ENCODE measurements at places on chromosomes 16 and 17.

DNA sequence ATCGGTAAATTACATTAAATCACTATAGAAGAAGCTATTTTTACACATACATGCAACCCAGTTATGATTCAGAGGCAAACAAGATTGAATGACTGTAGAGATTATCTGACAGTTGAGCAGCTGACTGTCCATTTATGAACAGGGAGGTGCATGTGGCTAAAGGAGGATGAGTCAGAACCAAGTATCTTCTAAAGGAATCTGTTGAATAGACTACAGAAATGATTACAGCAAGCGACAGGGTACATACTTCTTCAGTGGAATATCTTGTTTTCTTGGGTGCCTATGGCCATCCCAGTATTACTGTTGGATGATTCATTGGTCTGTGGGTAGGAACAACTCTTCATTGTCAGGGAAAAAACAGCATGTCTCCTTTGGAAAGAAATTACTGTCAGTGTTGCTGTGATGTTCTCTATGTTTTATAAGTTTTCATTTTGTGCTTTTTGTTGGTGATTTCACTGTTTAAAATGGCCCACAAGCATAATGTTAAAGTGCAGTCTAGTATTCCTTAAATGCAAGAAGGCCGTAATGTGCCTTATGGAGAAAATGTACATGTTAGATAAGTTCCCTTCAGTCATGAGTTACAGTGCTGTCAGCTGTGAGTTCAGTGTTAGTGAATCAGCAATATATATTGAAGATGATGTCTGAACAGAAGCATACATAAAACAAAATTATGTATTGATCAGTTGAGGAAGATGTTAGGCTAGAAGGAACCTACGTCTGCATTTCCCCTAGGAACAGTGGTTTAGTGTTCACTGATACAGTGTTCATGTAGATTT lies 27.0 kb downstream of the CBFB start:
- peak; percentile 99 for DNase-seq

DNA sequence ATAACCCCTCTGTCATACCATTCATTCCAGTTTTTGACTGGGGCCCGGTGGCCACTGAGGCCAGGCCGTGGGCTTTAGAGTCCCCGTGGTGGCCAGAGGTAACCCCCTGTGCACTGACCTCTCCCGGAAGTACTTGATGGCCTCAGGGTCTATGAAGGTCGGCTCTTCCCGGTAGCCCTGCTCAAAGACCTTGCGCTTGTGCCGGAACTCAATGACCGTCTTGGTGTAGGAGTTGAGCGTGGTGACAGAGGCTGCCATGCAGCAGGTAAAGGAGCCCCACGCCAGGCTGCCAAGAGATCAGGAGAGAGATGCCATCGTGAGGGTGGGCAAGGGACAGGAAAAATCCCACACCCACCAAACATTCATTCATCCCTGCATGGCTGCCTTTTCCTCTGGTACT lies 234.8 kb downstream of the GSG1L start:
- no peak for DNase-seq

- no peak for DNase-seq
These were observed 37.2 kb downstream of the GRIN2C start for GRCh38 chr17:74822335-74822938.

DNA sequence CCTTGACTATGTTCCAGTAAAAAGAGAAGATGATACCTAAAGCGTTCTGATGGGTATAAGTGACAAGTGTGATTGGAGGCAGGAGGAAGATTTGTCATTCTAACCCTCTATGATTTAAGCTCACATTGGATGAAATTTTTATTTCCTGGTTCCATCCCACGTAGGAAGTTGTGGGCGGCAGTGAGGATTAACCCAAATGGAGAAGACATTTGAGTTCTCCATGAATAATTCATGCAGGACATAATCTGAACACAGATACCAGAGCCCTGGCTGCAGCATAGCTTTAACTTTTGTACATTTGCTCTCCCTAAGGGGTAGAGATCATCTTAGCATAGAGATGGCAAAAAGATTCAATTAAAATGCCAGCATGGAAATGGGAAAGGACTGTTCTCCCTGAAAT lies 146.3 kb downstream of the SLC39A11 start:
- DNase-seq: no peak
